Right renal pelvis (tissue), 4 donors: ENCODE measurements at places on chromosomes 16 and 17.

- no peak for DNase-seq
Observed at GRCh38 chr17:27491713-27492190, 35.5 kb downstream of the KSR1 start.

- DNase-seq: no peak
Observed at GRCh38 chr16:11848842-11849241, 2.5 kb downstream of the RSL1D1 start.

GRCh38 chr17:9473711-9474110 lies 101.9 kb downstream of the STX8 start:
- no peak for DNase-seq

DNA sequence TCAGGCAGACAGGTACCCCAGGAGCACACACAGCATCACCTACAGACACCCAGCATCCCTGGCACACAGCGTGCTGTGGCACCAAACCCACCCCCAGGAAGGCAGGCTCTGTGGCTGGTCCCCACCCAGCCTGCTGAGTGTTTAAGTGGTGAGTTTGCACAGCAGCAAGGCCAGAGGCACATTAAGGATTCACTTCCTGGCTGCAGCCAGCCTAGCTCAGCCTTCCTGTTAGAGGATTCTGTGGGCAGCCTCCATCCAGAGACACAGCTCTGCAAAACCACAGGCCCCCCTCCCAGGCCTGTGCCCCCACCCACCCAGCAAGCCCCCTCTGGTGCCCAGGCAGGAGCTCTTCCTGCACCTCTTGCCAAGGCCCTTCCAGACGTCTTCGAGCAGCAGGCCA lies 36.1 kb upstream of the PHB1 start:
- no peak for DNase-seq

- no peak for DNase-seq
Observed at GRCh38 chr16:49755313-49755620, 100.6 kb downstream of the ZNF423 start.

DNA sequence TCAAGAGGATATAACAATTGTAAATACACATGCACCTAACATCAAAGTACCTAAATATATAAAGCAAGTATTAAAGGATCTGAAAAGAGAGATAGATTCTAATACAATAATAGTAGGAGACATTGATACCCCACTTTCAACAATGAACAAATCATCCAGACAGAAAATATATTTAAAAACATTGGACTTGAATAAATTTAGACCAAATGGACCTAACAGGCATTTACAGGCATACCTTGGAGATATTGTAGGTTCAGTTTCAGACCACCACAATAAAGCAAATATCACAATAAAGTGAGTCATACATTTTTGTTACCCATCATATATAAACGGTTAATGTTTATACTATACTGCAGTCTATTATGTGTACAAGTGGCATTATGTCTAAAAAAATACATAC lies 104.0 kb downstream of the BRIP1 start:
- DNase-seq: no peak

DNA sequence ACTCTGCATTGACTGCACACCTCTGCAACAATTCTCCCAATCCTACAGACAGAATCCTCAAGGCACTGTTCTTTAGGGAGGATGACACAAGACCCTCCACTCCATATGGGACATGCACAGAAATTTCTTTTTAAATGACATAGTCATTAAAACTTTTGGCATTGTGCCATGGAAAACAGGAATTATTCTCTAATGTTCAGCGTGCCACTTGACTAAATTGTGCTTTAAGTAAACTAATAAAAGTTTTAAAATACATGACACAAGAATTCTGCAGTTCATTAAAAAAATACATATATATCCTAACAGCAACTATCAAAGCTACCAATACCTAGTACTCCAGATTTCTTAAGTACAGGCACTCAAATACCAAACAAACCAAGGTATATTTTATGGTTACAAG lies 16.0 kb downstream of the CEP112 start:
- DNase-seq: no peak

GRCh38 chr16:27245276-27246172 lies 23.0 kb downstream of the NSMCE1 start:
- no peak for DNase-seq

GRCh38 chr17:30235386-30236296 lies at the start of gene SLC6A4:
Gene SLC6A4, minus strand, starts transcription at chr17:30235697. Its CDS starts 13,739 bp downstream, at chr17:30221958.
- DNase-seq: no peak

- DNase-seq: no peak
Observed at GRCh38 chr17:1467258-1467657, 11.2 kb upstream of the CRK start.

DNA sequence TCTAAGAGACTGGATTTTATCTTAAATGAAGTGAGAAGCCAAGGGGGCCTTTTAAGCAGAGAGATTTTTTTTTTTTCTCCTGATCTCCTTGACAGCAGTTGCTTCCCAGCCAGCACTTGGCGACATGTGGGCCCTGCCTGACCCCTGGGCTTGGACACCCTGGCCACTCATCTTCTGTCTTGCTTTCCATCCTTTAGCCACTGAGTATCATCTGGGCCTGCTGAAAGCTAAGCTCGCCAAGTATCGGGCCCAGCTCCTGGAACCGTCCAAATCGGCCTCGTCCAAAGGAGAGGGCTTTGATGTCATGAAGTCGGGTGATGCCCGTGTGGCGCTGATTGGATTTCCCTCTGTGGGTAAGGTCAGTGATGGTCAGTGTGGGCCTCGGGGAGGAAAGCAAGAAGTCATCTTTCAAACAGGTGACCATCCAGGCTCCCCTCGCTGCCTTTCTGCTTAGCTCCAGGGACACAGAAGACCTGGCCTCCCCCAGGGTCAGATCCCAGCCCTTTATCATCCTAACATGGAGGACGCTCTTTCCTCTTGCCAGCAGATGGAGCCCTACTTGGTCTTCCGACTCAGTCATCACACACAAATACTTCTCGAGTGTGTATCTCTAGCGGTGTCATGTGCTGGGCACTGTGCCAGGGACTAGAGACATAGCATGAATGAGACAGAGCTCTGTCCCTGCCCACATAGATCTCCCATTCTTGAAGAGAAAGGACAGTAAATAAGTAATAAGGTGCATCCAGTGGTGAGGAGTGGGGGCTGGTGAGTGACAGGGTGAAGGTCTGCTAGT lies 6.1 kb downstream of the DRG2 start:
- DNase-seq: no peak

DNA sequence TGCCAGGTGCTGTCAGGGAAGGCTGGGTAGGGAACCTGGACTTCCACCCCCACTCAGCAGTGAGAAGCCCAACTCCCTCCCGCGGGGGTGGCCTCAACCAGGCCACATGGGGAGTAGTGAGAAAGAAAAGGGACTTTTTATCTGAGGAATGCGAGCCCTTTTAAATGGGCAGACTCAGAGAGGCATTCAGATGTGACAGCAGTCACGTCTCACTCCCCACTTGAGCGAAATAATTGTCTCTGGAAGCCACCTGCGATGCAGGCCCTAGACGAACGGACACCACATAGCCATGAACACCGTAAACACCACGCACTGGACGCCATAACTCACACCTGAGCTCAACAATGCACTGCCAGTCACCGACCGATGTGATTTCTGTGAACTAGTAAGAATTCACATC lies 11.9 kb upstream of the CD300E start:
- no peak for DNase-seq

DNA sequence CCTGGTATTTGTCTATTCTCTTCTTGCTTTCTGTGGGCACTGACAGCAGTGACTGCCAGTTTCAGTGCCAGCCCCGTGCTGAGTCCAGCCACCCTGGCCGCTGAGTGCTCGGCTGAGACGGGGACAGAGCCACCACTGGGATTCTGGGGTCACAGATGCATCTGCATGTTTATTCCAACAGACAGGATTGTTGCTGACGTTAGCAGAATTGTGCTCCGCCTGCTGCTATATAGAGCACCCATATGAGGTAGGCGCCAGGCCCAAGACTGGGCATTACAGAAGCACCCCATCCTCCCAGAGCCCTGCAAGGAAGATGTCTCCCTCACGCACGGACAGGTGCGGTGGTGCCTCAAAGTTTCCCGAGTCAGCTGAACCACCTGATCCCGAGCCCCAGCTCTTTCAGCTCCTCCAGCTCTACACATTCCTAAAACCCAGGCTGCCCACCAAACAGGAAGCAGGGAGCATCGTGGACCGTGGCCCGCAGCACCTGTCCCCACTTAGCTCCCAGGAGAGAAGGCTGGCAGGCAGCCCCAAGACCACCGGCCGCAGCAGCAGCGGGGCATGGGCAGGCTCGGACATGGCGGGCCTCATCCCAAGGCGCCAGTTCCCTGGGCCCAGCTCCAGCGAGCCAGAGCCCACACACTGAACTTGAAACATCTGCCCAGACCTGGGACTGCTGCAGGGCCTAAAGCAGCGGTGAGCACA lies 44.9 kb upstream of the RASD1 start:
- no peak for DNase-seq

- no peak for DNase-seq
Observed at GRCh38 chr17:81228834-81229665, 6.3 kb upstream of the CEP131 start.

DNA sequence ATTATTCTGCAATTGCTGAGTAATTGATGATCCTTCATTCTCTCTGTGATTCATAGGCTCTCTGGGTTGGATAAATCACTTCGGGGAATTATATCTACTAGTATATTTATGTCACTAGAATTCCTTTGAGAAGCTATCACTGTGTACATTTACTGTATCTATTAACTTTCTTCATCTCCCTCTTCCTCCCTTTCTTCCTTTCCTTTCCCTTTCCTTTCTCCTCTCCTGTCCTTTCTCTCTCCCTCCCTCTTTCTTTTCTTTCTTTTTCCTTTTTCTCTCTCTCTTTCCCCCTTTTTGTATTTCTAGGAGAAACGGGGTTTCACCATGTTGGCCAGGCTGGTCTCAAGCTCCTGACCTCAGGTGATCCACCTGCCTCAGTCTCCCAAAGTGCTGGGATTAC lies 711.8 kb downstream of the WWOX start:
- DNase-seq: no peak

GRCh38 chr16:84319146-84319760 lies 24.6 kb downstream of the WFDC1 start:
- no peak for DNase-seq

GRCh38 chr17:15492791-15493692 lies 25.6 kb upstream of the CDRT4 start:
- no peak for DNase-seq

- DNase-seq: no peak
Observed at GRCh38 chr17:4936436-4936835, 3.4 kb downstream of the SLC25A11 start.

- DNase-seq: no peak
Observed at GRCh38 chr16:71567931-71568330, 9.0 kb downstream of the TAT start.

- DNase-seq: no peak
Observed at GRCh38 chr17:56020369-56020768, 132.9 kb upstream of the ANKFN1 start.

DNA sequence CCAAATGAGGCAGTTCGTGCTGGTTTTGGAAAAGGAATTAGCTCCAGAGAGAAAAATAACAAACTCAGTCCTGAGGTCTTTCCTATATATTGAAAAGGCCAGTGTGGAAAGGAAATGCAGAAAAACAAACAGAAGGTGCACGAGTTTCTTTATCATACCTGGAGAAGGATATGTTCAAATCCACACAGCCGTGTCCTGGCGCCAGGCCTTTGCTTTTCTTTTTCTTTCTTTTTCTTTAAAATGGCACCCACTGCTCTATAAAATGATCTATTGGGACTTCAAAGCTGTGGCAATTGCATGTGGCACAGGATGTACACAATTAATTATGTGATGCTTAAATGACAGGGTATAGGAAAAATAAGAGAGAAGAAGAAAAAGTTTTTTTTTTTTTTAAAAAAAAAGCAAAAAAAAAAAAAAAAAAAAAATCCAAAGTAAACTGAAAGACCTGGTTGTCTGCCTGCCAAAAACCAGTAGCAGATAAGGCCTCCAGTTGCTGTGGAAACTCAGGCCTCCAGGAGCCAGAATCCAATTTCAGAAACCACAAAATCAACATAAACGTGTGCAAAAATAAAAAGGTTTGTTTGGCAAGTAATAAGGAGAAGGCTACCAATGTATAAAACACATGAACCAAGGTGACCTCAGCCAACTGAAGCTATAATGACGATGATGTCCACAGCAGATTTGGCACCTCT lies 957.6 kb upstream of the SOX9 start:
- no peak for DNase-seq
